ENCODE measurements at places on chromosomes 5 and 9. TPM values are rescaled to one million over a fixed set of nuclear protein-coding genes. Genes with fewer than 3 reads are reported as not detected.

SLC46A2 gene
- not detected for total RNA-seq

AMBP gene
- total RNA-seq: not detected

MED10 gene
- total RNA-seq: 47.5 TPM

COX7C gene
- 346 TPM for total RNA-seq
